ENCODE measurements at places on chromosomes 12 and 14.

DNA sequence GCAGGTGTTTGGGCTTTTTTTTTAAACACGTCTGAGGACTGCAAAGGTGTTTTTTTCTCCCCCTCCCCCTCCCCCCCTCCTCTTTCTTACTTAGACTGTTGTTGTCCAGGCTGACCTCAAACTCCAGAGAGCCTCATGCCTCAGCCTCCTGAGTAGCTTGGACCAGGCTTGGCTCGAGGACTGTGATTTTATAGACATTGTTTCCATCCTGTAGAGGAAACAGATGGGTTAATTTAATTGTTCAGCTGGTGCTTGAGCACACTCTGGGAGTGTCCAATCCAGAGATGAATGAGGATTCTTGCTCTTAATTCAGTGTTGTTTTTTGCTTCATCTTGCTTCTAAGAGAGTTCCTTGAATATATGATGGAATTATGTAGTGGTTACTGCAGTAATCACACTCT, 42.1 kb downstream of the RASSF3 start:
- DNase-seq, result no peak

GRCh38 chr12:12837813-12838153, 24.6 kb downstream of the DDX47 start:
- DNase-seq, result no peak

DNA sequence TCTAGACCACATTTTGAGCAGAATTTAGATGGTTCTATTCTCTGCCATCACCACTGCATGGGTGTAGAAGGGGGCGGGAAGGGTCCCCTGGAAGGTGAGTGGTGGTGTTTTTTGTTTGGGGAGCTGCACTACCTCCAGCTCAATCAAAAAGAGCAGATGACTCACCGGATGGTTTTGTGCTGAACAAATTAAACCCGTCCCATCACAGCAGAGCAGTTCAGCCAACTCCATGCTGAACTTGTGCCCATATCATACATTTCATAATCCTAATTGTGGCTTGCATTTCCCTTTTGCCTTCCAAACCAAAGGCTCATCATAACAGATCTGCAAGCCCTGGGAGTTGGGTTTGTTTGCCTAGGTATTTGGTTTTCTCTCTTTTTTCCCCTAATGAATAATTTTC, 53.0 kb upstream of the RPH3A start:
- no peak for DNase-seq

DNA sequence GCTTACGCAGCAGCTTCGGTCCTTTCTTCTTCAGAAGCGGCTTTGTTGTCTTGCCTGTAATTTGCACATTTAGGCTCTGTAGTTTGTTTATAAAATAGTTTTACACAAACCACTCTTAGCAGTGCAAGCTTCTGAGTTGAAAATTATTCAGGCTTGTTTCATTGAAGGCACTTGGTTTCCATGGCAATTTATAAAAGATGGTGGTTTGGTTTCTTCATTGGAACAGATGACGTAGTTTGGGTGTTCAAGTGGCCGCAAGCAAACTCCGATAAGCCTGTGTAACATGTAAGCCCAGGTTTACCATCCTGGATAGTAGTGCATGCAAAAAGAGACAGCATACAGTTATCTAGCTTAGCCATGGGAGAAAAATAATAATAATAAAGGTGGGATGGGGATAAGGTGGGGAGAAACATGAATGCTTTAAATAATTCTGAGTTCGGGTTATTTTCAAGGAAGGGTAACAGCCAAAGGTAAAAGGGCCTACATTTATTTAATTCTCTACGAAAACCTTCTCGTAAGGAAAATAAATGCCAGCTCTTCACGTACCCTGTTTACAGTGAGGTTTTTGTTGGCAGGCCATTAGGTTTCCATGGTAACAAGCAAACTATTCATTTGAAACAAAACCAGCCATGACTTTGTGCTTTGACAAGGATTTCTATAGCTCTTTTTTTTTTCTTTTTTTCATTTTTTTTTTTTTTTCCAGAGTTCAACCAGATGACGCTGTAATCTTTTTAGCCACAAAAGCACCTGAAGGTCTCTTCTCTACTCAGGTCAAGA, 189.6 kb upstream of the RPL10L start:
- DNase-seq, result no peak

- DNase-seq, result no peak
These were observed 2.8 kb downstream of the GNS start for GRCh38 chr12:64756376-64756775.

GRCh38 chr12:116927244-116927940, 16.6 kb downstream of the FBXW8 start:
- DNase-seq, result no peak

DNA sequence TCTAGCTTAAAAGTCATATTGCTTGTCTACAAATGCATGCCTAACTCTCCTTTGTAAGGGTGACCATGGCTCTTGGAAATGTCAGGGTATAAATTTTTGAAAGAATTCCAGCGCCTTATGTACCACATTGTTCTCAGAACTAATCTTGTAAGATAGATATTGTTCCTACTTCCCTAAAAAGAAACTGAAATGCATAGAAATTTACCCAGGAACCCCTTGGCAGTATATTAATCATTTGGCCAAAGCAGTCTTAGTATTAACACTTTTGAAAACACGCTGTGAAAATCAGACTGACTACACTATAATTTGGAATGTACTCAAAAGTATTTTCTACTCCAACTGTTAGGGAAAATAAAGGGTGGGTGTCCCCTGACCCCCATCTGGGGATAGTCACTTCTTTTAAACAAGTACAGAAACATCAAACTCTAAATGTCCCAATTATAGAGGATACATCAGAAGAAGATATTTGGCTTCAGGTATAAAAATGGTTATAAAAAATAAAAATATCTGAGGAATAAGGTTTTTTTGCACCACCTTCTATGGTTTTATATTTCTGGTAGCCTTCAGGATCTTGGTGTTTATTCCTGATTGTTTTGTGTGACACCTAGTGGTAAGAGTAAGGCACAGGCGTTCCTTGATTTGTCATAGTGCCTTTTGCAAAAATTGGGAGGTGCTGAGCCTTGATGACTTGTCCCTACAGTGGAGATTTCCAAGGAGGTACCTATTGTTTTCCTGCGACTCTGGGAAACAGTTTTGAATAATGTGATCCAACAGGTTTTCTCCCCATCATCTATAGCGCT, 2.2 kb upstream of the NFKBIA start:
- DNase-seq, result no peak

DNA sequence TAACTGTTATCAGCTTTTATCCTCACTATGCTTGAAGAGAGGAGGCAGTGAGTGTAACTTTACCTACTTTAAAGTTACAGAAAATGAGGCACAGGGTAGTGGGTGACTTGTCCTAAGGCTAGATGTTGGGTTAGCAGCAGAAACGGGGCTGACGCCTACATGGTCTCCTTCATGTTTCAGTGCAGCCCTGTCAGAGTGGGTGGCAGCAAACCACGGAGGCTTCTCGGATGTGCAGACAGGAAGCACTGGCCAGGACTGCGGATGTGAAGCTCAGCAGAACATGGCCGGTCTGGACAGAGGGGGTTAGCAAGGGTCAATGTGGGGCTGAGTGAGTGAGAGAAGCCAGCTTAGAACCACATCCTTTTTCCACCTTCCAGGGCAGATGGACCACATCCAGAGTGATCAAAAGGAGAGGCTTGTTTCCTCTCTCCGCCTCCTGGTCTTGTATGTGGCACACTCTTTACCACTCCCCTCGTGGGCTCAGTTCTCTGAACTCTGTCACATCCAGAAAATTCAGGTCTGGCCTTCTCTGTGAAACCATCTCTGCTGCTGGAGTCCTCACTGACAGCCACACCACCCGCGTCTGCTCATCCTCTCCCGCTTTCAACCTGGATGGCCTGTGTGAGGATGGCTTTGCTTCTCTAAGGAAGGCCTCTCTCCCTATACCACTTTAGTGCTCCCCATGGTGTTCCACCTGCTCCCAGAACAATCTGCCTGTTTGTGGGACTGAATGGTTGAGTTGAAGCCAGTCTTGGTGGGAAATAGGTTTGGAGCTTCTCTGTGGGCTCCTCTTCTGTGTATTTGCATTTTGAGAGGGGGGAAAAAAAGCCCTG, 14.1 kb downstream of the SUSD6 start:
- peak; percentile 12 for DNase-seq

- DNase-seq, result no peak
These were observed 6.7 kb upstream of the MTA1 start for GRCh38 chr14:105412771-105413543.

DNA sequence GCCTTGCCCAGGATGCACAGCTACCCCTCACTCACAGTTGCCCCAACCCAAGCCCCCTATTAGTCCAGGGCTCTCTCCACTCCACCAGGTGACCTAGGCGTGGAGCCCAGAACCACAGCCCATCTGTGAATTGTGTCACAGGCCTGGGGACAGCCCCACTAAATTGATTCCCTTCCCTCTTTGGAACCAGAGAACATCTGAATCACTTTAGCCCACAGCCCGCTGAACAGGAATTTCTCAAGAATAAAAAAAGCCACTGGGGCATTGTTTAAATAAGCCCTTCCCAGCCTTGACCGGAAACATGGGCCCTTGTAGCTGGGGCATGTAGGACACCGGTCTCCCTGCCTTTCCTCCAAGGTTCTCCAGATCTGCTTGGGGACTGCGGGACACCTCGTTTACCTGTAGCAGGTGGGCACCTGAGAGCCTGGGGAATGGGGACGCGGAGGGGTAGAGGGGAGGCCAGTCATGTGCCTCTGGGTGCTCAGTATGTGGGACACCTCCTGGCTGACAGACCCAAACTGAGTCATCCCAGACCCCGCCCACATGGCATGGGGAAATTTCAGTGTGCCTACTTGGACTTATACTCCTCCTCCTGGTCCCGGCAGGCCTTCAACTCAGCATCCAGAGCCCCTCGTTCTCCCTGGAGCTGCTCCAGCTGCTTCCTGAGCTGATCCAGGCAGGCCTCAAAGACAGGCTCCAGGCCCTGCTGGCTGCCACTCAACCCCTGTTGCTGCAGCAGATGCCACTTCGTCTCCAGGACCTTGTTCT, 1.3 kb downstream of the KRT78 start:
- no peak for DNase-seq

GRCh38 chr12:54154681-54155186, 34.1 kb downstream of the SMUG1 start:
- no peak for DNase-seq

DNA sequence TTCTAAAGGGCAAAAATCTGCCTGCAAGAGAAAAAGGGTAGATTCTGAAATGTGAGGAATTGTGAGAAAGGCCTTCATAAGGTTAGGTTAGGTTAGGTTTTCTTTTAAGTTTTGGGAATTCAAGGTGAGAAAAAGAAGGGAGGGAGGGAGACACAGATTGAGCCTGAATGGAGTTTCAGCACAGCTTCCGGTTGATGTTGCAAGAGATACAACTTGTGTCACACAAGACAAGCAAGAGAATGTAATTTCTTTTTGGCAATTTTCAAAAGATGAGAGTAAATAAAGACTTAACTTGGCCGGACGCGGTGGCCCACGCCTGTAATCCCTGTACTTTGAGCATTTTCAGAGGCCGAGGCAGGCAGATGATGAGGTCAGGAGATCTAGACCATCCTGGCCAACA, 63.8 kb downstream of the CPSF2 start:
- no peak for DNase-seq

- no peak for DNase-seq
These were observed 68.7 kb downstream of the SERPINA3 start for GRCh38 chr14:94680862-94681288.

- DNase-seq, result no peak
These were observed 224.2 kb upstream of the EEA1 start for GRCh38 chr12:93153321-93153720.

DNA sequence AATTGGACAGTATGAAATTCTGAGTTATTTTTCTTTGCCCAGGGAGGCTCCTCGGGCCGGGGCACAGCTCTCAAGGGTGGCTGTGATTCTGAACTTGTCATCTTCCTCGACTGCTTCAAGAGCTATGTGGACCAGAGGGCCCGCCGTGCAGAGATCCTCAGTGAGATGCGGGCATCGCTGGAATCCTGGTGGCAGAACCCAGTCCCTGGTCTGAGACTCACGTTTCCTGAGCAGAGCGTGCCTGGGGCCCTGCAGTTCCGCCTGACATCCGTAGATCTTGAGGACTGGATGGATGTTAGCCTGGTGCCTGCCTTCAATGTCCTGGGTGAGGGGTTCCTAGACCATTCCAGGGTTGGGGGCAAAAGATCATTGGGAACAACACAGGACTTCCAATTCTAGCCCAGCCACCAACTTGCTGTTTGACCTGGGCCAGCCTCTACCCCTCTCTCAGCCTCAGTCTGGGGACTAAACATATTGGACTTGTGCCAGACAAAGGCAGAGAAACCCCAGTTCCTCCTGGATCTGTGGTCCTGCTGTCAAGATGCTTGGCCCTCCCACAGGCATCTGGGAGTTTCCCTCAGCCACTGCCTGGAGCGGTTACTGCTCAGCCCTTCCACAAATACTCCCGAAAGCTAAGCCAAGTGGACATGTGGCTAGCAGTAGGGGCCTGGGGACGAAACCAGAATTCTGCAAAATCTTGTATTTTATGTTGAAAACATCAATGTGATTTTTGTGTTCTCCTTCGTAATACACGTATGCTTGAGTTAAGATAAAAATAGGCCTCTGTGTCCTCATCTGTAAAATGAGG, 3.5 kb downstream of the OAS3 start:
- no peak for DNase-seq

- DNase-seq, result no peak
These were observed 123.0 kb downstream of the PLXNC1 start for GRCh38 chr12:94271351-94271750.

- no peak for DNase-seq
These were observed 38.3 kb upstream of the LTA4H start for GRCh38 chr12:96073346-96074330.

- DNase-seq, result no peak
These were observed 39.6 kb downstream of the RHOF start for GRCh38 chr12:121753844-121754264.

DNA sequence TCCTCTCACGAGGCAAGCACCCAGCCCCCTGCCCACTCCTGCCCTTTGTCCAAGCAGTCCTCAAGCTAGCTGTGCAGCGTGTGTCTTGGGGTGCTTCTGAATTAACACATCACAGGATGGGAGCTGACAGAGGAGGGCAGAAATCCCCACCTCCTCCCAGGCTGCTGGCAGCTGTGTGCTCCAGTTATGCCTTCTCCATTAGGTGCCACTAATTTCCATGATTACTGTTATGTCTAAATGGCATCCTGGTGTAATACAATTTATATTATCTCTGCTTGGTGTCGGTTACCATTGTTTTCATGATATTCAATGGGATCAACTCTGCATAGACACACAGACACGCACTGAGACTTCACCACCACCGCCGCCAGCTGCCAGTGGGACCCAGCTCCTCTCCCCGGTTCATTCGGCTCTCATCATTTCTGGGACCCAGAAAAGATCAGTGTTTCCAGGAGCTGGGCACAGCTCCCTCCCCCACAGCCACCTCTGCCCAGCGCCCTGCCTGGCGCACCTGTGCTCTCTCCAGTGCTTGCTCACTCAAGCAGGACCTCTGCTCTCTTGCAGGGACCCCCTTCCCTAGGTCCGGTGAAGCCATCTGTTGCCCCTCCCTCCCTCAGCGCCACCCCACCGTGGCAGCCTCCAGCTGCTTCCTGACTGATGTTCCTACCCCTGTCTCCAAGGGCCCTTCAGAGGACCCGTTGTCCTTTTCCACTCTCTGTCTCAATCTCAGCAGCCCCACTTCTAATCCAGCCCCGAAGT, 167.5 kb upstream of the FKBP4 start:
- no peak for DNase-seq

Measured in activated gamma-delta T cell (primary cell).